WERI-Rb-1 (cell line): ENCODE measurements at places on chromosomes 4 and X.
A peak's percentile ranks its signal among the peaks of the same experiment; 100 is the strongest.

- peak; percentile 77 for DNase-seq
These were observed at the start of gene CFAP97 for GRCh38 chr4:185203486-185204237. Gene CFAP97, minus strand, starts transcription at chr4:185204000. Its CDS starts 12,804 bp downstream, at chr4:185191196.

GRCh38 chr4:75542824-75543223 lies 13.0 kb upstream of the ODAPH start:
- DNase-seq: no peak

- no peak for DNase-seq
These were observed 223.4 kb downstream of the BCOR start for GRCh38 chrX:39874202-39874816.

- DNase-seq: no peak
These were observed 28.3 kb upstream of the MSANTD1 start for GRCh38 chr4:3220476-3221183.

DNA sequence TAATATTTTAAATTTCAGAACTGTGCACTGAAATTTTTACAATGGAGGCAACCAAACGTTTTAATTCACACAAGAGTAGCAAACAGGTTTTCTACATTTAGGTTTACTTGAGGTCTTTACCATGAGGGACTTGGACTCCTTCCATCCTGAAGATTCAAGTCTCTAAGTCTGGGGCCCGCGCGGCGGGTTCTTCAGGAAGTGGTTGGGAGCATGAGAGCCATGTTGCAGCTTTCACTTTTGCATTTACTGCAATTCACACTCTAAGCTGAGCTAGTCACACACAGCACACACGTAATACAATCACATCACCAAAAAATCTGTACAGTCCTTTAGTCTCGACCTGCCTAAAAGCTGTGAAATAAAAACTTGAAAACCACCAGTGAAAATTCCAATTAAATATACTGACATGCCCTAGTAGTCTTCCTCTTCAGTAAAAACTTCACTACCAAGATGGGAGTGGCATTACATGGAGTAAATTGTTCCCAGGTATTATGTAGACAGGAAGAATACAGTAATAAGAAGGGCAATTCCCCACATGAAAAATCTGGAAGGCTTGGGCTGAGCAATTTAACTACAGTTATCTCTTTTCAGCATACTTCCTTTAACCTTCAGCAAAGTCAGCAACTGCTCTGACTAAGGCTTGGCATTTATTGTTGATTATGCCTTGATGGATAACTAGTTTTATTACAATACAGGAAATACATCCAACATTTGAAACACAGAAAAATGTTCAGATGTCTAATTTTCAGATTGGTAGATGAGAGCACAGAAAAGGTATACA lies 571.1 kb upstream of the DIPK2B start:
- no peak for DNase-seq

GRCh38 chr4:169976951-169977350 lies 49.2 kb downstream of the MFAP3L start:
- DNase-seq: no peak

GRCh38 chrX:10001496-10001895 lies 34.3 kb downstream of the CLDN34 start:
- no peak for DNase-seq

DNA sequence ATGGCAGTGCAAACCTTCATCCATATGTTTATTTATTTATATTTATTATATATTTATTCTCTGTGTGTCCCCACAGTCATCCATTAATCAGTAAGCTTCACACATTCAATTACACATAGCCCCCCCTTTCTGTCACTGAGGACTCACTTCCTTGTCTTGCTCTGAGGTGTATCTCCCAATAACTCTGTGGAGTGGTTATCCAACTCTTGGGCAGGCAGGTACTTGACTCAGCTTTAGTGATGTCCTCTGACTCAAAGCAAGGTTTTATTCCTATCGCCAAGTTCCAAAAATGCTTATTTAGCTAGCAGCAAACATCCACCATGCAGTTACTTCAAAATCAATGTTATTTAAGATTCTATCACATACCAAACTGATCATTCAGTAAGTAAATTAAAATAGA lies 25.2 kb upstream of the NDP start:
- DNase-seq: no peak

GRCh38 chr4:85717351-85717750 lies 242.4 kb downstream of the ARHGAP24 start:
- DNase-seq: no peak

- DNase-seq: no peak
These were observed 512.5 kb upstream of the SLIT2 start for GRCh38 chr4:19739101-19739651.

DNA sequence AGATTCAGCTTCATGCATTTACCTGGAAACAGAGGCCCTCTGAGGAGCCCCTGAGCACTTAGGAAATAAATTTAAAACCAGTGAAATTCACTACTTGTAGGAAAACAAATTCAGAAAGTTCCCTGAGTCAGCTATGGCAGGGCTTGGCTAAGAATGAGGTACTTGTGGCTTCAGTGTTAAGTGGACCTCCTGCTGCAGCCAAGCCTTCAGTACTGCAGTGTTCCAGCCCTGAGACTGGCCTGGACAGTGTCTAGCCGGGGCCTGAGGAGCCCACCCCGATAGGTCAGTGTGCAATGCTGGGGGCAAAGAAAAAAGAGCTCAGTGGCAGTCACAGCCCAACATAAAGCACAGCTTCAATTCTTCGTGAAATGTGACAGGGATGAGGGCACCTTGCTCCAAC lies 41.9 kb downstream of the F11 start:
- DNase-seq: no peak

GRCh38 chrX:129721870-129722269 lies 16.9 kb upstream of the XPNPEP2 start:
- no peak for DNase-seq

- DNase-seq: no peak
These were observed 122.0 kb upstream of the LNX1 start for GRCh38 chr4:53713296-53713695.

GRCh38 chr4:46385946-46386345 lies 4.0 kb downstream of the GABRA2 start:
- no peak for DNase-seq

GRCh38 chrX:124555036-124555595 lies 208.8 kb downstream of the SH2D1A start:
- no peak for DNase-seq

DNA sequence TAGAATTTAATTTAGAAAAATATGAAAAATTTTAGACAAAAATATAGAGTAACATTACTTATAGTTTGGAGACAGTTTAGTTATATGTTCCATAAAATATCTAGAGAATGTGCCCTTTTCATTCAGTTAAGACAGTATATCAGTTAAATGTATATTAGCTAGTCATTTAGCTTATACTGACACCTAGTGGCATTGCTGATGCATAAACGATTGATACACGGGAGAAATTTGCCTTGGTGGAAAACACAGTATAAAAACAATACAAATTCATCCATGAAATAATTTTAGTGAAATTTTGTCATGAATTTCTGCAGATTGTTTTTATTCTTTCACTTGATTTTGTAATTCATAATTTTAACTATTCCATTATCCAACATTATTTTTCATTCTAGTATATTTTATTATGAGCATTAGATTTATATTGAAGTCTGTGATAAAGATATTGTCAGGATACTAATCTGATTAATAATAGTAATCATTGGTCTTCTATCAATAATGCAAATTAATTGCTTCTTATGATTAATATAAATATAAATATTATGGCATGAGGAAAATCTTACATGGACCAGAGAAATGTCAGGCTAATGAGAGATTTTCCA lies 219.0 kb downstream of the TLL1 start:
- DNase-seq: no peak

GRCh38 chrX:132837967-132838366 lies 120.5 kb downstream of the HS6ST2 start:
- DNase-seq: no peak

DNA sequence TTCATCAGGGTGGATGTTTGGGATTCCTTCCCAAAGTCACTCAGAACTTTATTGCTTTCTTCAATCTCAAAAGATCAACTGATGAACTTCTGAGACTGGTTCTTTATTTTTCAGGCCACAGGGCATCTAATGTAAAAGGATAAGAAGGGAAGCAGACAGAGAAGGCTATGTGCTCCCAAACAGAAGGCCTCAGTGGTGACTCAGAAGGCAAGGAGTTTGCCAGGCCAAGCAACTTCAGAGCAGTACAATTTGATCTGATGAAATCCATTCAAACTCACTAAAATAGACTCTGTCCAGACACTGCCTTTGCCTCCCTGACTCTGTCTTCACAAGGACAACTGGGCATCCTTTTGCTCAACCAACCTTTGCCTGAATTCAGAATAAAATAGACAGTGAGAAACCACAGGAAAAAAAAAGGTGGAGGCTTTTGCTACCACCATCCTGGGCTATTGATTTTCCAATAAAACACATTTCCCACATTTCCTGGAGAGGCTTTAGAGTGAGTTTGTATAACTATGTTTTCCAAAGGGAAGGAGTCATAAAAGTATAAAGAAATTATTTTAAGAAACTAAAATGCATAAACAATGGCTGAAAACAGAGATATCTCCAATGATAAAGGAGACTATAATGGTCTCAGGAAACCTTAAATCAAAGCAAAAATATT lies 55.2 kb downstream of the ARHGEF6 start:
- no peak for DNase-seq

GRCh38 chr4:75494563-75494962 lies 19.6 kb downstream of the RCHY1 start:
- DNase-seq: no peak
